ENCODE measurements at places on chromosomes 2 and 18.

DNA sequence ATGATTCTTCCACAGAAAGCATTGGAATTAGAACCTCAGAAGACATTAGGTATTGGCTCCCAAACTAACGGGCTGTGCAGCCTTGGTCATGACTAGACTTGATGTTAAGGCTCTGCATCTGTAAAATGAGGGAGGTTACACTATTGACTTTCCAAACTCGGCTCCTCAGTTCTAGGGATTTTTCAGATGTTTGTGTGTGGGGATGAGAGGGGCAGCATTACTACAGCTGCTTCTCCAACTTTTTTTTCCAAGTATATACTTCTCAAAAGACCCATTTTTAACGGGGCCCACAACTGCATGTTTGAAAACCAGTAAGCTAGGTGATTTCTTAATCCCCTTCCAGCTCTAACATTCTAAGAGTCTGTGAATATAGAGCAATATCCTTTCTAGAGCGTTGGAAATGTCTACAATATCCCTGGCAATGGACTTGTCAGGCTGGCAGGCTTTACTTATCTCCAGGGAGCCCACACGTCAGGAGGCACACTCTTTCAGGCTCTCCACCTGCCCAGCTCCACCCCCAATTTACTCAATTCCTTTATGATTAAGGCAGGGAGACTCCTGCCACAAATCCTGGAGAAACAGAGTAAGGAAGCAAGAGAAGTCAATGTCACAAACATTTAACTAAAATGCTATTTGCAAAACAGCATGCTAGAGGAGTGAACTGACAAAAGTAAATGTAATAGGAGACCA lies 844 bp upstream of the MPV17 start:
- DNase-seq, result no peak

- no peak for DNase-seq
Measured at GRCh38 chr2:150075831-150076230, 411.6 kb downstream of the RND3 start.

DNA sequence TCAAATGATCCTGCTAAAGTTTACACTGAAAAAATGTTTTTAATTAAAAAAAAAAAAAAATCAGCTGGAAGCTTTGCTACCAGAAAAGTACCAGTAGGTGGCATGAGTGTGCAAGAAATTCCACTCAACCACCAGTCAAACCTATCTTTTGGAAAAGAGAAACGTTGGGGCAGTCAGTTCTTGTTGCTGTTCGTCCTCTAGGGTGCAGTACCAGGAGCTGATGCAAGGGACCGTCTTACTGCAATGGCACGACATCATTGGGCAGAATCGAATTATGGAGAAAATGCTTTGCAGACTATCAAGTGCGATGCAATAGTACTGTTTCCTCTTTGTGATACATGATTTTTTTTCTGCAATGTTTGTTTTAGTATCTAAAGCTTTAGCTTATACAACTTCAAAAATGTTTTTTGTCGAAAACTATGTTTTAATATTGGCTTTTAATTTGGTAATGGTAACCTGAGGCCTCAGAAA lies 18.3 kb downstream of the YPEL5 start:
- DNase-seq, result peak; percentile 31

DNA sequence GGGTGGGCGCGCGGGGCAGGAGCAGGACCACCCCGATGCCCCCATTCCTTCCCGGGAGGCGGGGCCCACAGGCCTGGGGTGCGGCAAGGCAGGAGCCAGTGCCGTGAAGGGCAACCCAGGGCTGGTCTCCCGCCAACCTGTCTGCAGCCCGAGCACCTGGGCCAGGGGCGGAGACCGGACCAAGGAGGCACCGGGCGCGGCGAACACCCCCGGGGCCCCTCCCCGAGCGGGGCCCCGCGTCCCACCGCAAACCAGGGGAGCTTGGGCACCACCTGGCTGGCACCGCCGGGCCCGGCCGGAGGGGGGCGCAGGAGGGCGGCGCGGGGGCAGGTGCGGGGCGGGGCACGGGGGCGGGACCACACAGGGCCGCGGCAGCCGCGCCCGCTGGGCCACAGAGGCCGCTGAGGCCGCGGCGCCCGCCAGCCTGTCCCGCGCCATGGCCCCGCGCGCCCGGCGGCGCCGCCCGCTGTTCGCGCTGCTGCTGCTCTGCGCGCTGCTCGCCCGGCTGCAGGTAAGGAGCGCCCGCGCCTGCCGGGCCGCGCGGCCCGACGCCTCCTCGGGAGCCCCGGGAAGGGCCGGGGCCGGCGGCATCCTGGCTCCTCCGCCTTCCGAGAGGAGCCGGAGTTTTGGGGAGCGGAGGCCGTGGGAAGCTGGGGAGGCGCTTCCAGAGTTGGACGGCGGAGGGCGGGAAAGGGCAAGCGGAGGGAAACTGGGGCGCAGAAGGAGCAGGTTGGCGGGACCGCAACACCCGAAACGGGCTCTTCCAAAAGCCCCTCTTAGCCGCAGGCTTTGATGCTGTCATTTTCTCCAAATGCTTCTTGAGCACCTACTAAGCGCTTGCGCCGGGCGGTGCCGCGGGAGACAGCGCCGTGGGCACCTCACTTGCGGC lies at the start of gene TNFRSF11A:
TNFRSF11A (plus strand) TSS at position 394 of the 889 bp plus-strand sequence; CDS start at position 437, 43 bp downstream.
- peak; percentile 52 for DNase-seq

DNA sequence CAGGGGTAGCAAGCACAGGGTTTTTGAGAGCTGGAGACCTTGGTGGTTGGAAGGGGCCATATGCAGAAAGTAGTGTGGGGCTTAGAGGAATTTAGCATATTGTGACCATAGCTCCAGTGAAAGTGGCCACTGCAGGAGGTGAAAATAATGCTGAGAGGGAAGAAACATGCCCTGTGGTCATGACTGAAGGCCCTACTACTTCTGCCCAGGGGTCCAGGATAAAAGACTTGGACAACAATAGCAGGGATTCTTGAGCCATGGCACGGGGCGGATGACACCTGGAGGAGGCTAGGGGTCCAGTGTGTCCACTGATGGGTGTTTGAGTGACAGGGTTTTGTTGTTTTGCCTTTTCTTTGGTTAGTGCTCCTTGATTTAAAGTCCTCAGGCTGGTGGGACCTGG lies 694.6 kb downstream of the CPS1 start:
- DNase-seq, result no peak

GRCh38 chr18:42068030-42068429 lies 113.0 kb downstream of the PIK3C3 start:
- DNase-seq, result no peak

DNA sequence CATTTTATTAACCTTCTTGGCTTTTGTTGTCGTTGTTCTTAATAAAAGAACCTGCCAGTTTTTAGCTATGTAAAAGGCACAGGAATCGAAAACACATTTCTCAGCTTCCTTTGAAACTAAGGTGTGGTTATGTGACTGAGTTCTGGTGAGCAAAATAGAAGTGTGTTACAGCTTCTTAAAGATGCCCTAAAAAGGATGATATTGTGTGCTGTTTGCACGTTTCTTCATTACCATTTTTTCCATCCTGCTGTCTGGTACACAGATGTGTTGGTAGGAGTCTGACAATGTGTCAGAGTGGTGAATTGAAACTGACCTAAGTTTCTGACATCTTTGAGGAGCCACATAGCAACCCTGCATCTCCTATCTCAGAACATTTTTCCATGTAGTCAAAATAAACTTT lies 380.6 kb downstream of the SUCLG1 start:
- no peak for DNase-seq

- no peak for DNase-seq
Measured at GRCh38 chr2:95349568-95350322, 52.6 kb downstream of the KCNIP3 start.

DNA sequence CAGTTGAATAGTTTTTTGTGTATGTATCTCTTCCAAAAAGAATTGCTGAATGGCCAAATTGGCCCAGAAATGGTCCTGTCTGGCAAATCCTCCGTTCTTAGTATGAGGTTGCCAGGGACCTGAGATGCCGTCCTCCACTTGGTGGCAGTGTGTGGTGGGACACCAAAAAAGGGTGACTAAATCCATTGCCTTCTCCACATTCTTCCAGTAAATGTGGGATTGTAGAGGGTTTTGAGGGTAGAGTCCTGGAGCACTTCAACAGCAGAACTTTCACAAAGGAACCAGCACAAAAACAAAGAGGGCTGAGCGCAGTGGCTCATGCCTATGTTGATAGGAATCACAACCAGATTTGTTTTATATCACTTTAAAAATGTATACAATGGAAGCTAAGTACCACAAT lies 199.9 kb downstream of the BCL2 start:
- no peak for DNase-seq

- DNase-seq, result no peak
Measured at GRCh38 chr2:67645280-67646138, 248.4 kb downstream of the ETAA1 start.

- DNase-seq, result no peak
Measured at GRCh38 chr18:75365837-75366236, 61.7 kb downstream of the SMIM21 start.

GRCh38 chr2:168758970-168759820 lies 43.2 kb upstream of the NOSTRIN start:
- DNase-seq, result no peak

GRCh38 chr2:189013031-189013430 lies 38.9 kb downstream of the COL3A1 start:
- no peak for DNase-seq

GRCh38 chr2:175755656-175756386 lies 246.2 kb downstream of the LNPK start:
- DNase-seq, result no peak

DNA sequence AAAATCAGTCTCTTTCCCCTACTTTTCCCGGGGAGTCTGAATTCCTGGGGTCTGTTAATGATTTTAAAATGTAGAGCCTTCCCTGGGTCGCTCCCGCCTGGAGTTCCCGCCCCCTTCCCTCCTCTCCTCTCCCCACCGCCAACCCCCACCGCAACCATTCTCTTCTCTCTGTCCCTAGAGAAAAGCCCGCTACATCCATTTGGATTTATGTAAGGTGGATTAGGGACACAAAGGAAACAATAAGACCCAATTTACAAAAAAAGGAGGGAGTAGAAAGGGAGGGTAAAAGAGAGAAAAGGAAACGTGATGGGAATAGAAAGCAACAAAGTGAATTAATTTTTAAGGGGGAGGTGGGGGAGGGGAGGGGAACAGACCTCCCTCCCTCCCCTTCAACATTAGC lies 2.2 kb downstream of the EPHA4 start:
- no peak for DNase-seq

- no peak for DNase-seq
Measured at GRCh38 chr2:164084066-164084465, 348.3 kb upstream of the FIGN start.

GRCh38 chr2:55743583-55743982 lies 49.9 kb upstream of the PNPT1 start:
- DNase-seq, result no peak

GRCh38 chr2:88011011-88011410 lies 5.3 kb downstream of the RNU2-63P start:
- no peak for DNase-seq

DNA sequence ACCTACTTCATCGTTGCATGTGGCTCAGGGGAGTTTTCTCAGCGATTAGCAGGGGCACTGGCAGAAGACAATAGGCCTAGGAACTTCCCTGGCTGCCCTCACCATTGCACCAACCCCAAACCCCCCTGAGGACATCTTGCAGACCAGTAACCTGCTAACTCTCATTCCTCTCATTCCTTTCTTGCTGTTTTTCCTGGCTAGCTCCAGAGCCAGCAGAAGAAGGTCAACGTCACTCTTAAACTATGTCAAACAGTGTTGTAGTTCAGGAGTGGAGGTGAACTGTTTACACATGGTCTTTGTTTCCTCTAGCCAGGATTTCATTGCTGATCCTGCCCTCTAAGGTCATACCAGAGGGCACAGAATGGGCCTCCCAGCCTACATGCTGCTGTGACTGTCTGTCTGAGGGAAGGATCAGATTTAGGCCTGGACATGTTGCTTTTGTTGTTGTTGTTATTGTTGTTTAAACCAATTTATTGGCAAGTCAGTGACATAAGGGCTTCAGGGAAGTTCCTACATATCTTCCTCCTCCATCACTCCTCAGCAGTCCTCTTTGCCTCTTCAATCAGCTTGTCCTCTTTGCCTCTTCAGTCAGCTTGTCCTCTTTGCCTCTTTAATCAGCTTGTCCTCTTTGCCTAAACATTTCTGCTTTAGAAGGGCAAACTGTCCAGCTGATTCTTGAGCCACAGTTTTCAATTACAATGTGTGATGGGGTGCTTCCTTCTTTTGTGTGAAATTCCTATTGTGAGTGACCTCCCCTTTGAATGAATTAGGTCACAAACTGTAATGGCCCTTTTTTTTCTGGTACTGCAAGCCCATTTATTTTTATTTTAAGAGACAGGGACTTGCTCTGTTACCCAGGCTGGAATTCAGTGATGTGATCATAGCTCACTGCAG lies 471.9 kb upstream of the TNP1 start:
- no peak for DNase-seq

DNA sequence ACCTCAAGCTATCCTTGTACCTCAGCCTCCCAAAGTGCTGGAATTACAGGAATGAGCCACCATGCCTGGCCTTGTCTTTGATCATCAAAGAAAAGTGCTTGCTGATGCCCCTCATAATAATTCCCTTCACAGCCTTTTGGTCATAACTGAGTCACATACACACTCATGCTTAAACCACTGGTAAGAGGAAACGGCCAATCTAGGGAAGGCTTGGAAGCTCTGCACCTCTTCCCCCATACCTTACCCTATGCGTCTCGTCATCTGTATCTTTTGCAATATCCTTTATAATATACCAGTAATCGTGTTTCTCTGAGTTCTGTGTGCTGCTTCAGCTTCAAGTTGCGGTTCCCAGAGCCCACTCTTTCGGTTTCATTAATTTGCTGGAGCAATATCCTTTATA lies 4.8 kb upstream of the RNF138 start:
- no peak for DNase-seq

DNA sequence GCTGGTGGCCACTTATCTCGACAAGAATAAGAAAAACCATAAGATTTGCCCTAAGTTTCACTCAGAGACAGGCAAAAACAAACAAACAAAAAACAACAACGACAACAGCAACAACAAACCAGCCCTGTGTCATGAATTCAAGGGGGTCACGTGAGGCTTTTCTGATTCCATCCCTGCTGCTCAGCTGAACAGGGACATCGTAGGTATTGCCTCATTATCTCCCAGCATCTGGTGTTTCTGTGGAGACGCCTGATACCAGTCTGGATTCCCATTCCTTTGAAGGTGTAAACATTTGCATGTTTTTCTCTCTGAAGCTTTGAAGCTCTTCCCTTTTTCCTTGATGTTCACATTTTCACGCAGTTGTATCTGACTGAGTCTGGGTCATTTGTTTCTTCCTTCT lies 117.4 kb downstream of the KCNF1 start:
- DNase-seq, result no peak

DNA sequence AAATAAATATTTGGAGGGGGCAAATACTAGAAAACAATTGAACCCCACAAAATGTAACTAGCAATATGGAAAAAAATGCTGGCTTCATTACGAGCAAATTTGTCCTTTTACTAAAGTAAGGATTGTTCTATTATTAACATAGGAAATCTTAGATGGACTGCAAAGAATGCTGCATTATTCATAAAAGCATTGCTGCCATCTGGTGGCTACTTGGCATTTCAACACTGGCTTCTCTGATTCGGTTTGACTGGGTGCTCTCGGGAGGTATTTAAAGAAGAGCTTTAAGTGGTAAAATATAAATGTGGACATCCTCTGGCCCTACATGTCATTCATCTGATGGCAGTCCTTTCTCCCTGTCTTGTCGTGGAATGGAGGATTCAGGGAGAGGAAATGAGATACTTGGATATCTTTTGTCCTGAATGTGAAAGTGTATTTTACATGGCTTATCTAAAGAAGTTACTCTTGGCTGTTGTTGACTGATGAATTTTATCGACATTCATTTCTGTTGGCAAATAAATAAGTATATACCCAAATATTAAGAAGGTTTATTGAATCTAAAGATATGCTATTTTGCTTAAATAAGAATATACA lies 130.2 kb downstream of the ARHGAP15 start:
- peak; percentile 48 for DNase-seq

GRCh38 chr2:157107460-157107859 lies 150.0 kb upstream of the GALNT5 start:
- no peak for DNase-seq

- no peak for DNase-seq
Measured at GRCh38 chr2:33730193-33730592, 131.1 kb upstream of the FAM98A start.
